H9 (cell line): ENCODE measurements at places on chromosomes 16 and 17.
A peak's percentile ranks its signal among the peaks of the same experiment; 100 is the strongest.

DNA sequence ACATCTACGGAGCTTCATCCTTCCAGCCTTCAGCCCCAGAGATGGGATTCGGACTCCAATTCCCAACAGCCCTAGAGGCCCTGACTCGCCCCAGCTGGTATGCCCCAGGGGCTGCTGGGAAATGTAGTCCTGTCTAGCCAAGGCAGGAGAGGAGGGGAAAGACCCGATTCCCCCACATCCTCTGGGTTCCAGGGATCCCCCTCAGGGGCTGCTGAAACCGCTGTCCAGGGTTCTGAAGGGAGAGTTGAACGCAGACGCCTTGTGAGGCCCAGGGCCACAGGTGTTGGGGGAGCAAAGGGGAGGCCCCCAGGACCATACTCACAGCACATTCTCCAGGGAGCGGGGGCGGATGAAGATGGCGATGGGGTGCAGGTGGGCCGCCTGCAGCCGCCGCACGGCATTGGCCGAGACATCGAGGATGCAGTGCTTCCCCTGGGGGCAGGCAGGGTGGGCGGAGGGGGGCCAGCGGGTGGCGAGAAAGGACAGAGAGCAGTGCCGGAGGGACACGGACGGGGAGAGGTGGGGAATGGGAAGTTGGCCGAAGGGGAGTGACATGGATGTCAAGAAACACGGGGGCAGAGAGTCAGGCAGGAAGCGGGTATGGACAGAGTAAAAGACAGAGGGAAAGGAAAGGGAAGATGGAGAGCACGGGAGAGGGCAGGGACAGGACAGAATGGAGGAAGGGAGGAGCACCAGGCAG is 12.6 kb upstream of the ASGR1 start:
- peak; percentile 94 for DNase-seq

GRCh38 chr16:85762970-85763369 is 12.1 kb upstream of the C16orf74 start:
- DNase-seq = no peak

DNA sequence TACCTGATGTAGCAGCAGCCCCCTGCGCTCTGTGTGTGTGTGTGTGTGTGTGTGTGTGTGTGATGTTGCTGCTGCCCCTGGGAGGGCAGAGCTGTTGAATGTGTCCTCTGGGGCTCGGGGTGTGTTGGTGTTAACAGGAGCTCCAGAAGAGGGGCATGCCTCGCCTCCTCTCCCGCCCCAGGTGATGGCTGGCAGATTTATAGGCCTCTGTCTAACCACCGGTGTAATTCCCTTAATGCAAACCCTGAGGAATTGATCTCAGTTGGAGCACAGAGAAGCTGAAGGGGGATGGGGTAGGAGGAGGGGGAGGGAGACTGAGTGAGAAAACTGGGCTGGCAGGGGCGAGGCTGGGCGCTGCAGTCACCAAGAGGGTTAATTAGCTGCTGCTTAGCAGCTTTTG is 10.0 kb downstream of the CACNA1G start:
- no peak for DNase-seq

GRCh38 chr16:68740628-68741346 is 3.7 kb downstream of the CDH1 start:
- no peak for DNase-seq

GRCh38 chr16:48498769-48499631 is 111.0 kb downstream of the N4BP1 start:
- no peak for DNase-seq

GRCh38 chr16:88857728-88858339 is 907 bp downstream of the TRAPPC2L start:
- DNase-seq = peak; percentile 64

DNA sequence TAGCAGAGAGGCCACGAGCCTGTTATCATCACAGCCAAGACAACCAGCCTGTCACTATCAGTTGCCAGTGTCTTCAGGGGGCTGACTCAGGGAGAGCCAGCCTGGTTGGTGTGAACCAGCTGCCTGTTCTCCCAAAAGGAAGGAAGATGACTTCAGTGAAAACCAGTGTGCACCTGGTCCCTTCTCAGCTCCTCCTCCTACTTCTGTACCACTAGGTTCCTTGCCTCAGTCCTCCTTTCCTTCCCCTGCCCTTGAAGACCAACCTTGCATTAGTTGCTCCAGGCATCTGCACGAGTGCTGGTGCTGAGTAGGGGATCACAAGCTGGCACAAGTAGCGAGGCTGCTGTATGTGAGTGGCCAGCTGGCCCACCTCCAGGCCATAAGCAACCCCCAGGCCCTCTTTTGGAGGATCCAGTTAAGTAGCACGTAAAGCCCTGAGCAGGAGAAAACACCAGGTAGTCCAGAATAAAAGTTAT is 8.5 kb downstream of the TUBG1 start:
- DNase-seq = no peak

GRCh38 chr17:43540821-43541674 is 5.1 kb downstream of the ETV4 start:
- DNase-seq = peak; percentile 88

GRCh38 chr17:49266233-49266632 is 35.6 kb upstream of the PHOSPHO1 start:
- DNase-seq = no peak

DNA sequence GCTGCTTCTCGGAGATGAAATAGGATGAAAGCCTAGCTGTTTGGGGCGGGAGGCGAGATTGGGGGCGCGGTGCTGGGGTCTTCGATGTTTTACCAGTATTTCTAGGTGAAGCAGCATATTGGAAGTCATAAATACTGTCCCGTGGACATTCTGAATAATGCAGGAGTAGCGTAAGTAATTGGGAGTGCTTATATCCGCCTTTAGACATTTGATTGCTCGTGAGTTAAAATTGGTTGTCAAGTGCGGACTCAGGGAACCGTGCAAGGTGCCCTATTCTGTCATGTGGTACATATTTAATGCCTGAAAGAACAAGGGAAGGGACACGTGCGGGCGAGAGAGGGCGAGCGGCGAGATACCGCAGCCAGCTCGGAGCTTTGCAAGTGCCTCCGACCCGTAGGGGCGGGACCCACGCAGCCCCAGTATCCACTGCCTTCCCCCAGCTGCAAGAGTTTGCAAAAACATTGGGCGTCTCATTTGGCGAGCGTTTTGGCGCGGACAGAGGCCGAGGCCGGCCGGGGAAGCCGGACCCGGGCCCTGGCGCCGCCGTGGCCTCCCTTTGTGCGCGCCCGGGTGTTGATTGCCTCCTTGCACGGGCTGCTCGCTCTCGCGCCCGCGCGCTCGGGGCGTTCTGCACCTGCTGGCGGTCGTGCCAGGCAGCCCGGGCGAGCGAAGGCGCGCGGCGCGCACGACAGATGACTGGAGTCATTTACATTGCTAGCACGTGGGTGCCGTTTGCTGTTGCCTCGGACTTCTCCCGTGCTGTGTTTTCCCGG is 849.8 kb upstream of the RBFOX1 start:
- peak; percentile 28 for DNase-seq

GRCh38 chr16:35523991-35524390 is 2064.6 kb downstream of the TP53TG3F start:
- DNase-seq = no peak

DNA sequence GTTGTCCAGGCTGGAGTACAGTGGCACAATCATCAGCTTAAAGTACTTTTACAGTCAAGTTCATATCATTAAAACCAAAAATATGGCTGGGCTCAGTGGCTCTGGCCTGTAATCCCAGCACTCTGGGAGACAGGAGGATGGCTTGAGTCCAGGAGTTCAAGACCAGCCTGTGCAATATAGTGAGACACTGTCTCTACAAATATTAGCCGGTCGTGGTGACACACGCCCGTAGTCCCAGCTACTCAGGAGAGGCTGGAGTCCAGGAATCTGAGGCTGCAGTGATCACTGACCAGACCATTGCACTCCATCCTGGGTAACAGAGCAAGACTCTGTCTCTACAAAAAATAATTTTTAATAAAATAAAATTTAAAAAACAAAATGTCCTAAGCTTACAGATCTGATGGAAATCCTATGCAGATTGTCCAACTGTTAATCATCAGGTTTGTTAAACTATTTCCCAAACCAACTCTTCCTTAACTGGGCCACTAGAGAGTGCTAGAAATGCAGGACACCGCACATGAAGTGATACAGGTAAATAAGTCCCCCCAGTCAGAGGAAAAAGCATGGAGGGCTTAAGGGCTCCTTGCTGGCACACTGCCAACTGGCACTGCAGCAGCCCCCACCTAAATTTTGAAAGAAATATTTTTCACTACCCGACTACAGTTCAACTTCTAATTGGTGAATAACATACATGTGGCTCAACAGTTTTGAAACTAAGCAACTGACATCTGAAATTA is 2.8 kb downstream of the USP22 start:
- no peak for DNase-seq

- DNase-seq = no peak
These were observed 82.0 kb upstream of the ASIC2 start for GRCh38 chr17:33375103-33375502.

DNA sequence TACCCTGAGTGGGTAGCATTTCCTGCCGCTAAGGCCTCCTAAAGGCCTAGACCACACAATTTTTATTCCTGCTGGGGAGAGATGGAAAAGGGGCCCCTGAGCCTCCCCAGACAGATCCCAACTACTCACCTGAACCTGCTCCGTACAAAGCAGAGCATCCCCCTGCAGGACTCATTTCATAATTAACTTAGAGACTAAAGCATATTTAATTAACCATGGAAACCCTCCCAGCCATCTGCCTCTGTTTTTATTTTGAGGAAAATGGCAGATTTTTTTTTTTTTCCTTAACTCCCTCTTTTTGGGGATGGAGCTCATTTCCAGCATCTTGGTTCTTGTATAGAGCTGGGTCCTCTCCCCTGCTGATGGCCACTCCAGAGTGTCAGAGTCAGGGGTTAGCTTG is 96.5 kb upstream of the CRHR1 start:
- no peak for DNase-seq

DNA sequence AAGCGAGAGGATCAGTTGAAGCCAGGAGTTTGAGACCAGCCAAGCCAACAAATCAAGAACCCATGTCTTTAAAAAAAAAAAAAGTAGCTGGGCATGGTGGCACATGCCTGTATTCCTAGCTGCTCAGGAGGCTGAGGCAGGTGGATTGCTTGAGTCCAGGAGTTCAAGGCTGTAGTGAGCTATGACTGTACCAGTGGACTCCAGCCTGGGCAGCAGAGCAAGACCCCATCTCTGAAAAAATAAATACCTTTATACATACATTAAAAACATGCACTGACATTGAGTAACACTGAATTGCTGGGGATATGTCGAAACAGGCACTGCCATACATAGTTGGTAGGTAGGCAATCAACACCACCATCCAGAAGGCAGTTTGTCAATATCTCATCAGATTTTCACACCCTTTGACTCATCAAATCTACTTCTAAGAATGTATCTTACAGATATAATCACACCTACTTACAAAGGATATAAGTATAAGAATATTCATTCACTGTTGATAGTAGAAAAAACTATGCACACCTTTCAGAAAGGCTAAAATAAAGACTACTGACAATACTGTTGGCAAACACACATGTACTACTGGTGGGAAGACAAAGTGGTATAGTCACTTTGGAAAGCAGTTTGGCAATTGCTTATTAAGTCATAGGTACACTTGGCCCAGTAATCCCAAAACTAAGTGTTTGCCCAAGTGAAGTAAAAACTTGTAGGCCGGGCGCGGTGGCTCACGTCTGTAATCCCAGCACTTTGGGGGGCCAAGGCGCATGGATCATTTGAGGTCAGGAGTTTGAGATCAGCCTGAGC is 6.4 kb upstream of the CEP20 start:
- DNase-seq = no peak

- no peak for DNase-seq
These were observed 206.6 kb downstream of the CDH8 start for GRCh38 chr16:61829631-61830030.

DNA sequence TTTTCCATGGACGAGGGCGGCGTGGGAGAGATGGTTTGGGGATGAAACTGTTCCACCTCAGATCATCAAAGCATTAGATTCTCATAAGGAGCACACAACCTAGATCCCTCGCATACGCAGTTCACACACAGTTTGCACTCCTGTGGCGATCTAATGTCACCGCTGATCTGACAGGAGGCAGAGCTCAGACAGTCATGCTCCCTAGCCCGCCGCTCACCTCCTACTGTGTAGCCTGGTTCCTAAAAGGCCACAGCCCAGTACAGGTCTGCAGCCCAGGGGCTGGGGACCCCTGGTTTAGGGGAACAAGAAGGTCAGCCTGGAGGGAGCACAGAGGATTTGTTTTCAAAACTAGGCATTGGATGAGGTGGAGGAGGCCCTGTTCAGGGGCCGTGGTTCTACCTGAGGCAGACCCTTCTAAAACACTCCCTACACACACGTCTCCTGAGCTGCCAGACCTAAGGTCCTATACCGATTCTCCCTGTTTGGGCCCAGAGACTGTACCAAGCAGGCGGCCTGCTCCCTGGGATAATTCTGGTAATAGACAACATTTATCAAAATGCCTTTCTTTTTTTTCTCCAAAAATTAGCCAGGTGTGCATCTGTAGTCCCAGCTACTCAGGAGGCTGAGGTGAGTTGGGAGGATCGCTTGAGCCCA is 38.6 kb downstream of the AXIN2 start:
- DNase-seq = peak; percentile 32

DNA sequence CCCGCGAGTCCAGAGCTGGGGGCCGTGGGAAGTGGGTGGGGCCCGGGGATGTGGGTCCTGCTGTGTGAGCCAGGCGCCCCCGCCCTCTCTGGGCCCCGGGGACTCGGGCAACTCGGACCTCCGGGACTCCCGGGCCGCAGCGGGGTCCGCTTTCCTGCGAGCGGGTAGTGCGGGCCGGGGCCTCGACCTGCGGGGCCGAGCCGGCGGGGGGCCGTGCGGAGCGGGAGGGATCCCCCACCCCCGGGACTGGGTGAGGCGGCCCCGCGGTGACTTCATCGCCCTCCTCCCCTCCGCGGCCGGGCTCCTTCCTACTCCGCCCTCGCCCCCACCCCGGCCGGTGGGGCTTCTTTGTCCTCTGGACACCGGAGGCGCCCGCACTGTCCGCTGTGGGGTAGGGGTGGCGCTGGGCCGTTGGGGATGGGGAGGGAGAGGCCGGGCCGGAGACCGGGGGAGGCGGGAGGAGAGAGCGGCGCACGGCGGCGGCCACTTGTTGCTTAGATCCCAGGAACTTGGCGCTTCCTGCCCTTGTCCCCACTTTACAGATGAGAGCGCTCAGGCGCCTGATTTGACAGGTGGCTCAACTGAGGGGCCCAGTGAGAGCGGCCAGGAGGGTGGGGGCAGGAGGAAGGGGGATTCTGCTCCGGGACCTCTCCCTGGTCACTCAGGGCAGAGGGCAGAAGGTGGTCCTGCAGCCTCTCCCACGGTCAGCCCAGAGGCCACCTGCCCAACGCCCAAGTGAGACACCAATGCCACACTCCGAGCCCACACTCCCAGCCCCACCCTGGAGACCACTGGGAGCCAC is 874 bp downstream of the CMTM3 start:
- peak; percentile 61 for DNase-seq

- DNase-seq = no peak
These were observed 18.6 kb downstream of the ENGASE start for GRCh38 chr17:79093270-79093669.

DNA sequence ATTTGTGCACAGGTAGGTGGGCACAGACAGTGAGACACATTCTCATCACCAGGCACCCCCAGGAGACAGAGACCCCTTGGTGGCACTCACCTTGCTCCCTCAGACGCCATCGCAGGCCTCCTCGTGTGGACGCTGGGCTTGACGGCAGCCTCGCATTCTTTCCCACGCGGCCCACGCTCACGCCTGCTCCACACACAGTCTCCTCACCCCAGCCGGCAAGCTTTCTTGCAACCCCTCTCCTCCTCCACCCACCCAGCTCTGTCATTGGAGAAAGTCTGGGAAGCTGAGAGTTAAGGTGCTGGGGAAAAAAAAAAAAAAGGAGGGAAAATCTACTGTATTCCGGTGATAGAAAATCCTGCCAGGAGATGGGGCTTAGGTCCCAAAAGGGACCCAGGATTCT is 14.8 kb downstream of the SGCA start:
- no peak for DNase-seq
